Activated CD4-positive, alpha-beta memory T cell treated with anti-CD3 and anti-CD28 coated beads for 36 hours (primary cell): ENCODE measurements at places on chromosomes 12 and 14.

- DNase-seq: no peak
Observed at GRCh38 chr12:110137786-110138185, 13.6 kb downstream of the IFT81 start.

DNA sequence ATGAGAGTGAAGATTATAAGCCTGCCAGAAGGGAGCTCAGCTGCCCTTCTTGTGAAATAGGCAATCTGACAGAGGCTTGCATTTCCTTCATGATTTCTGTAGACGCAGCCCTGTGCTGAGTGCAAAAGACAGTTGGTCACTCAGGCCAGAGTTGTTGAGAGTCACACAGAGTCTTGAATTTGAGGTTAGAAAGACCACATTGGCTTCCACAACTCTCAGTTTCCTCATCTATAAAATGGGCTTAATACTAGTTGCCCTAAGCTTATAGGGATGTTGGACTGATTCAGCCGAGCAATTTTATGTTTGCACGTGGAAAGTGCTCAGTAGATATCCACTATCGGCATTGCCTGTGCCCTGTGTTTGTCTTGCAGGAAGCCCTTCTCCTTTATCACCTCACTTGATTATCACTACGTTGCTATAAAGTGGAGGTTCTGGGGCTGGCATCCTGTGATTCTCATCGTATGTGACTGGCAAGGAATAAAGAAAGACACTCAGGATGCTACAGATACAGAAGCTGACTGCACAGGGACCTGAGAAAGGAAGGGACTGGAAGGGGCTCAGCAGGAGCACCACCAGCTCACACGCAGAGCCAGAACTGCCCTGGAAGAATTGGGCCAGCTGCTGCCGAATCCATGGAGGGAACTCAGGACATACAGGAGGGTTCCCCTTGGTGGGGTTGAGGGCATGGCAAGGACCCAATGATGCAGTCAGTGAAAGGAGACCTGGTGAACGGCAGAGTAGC is 19.8 kb upstream of the SERPINA4 start:
- no peak for DNase-seq

GRCh38 chr12:86496595-86496994 is 240.4 kb upstream of the MGAT4C start:
- no peak for DNase-seq

- no peak for DNase-seq
Observed at GRCh38 chr14:105250008-105250366, 1.7 kb downstream of the BTBD6 start.

DNA sequence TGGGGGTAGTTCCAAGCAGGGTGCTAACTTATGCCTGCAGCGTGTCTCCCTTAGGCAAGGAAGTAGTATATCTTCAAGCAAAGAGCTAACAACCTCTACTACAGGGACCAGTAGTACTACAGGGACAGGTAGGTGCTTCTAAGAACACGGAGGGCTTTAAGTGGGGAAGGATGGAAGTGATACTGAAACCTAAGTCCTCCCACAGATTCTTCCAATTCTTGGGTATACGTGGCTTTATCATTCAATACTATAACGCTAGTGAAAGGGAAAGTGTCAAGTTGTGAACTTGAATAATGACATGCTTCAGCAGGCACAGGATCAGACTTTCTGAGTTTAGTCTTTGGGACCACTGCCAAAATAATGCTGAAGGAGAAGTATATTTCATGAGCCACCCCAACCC is 241.7 kb downstream of the CEP128 start:
- DNase-seq: no peak

DNA sequence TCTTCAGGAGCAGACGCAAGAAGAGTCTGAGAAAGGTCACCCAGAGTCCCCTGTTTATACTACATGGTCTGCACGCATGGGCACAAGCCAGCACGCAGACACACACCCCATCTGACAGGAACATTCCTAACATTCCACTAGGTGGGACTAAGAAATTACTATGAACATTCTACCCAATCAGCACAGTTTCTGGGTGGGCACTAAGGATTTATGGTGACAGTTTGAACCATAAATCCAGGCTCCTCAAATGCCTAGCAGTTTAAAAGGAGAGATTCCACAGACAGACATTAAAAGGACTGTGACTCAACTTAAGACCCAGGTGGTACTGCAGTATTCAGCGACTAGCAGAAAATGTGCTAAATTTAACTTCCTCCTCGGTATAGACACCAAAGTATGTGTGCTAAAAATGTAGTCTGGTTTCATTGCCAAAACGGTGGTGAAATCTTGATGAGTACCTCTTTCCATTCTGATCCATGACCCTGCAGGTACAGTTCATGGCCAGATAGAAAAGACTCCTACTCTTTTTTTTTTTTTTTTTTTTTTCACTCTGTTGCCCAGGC is 16.2 kb downstream of the ABHD4 start:
- DNase-seq: no peak

GRCh38 chr14:48584031-48584430 is 908.6 kb upstream of the MDGA2 start:
- no peak for DNase-seq

DNA sequence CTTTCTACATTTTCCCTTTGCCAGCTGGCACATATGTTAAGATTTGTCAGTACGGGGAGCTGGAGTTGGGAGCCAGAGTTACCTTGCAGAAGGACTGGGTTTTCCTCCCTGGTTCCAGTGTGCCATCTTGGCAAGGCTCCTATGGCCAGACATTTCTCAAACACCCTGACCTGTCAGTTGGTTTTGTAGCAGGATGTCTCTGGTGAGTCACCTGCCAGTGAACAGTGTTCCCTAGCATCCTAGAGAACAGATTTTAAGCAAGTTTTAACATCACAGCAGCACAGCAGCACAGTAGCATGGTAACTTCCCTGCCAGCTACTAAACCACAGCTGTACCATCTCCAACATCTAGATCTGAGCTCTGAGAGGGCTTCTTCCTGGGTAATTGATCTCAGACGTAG is 26.2 kb upstream of the KTN1 start:
- DNase-seq: no peak

DNA sequence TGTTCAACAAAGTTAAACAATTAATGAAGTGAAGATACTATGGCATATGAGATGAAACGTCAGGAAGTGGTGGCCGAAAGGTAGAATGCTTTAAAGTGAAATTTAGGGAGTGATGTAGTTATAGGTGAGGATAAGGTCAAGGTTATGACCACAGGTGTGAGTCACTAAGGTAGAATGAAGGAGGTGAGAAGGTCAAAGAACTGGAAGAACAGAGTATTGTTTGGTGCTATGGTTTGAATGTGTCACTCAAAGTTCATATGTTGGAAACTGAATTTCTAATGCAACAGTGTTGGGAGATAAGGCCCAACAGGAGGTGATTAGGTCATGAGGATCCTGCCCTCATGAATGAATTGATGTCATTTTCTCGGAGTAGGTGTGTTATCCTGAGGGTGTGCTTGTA is 293.6 kb downstream of the NELL2 start:
- DNase-seq: no peak

- DNase-seq: no peak
Observed at GRCh38 chr14:100117026-100117425, 42.4 kb downstream of the DEGS2 start.

GRCh38 chr12:71768900-71769299 is 14.2 kb downstream of the RAB21 start:
- DNase-seq: no peak

GRCh38 chr14:85479771-85480170 is 50.2 kb upstream of the FLRT2 start:
- DNase-seq: no peak

GRCh38 chr14:51147183-51147582 is 52.3 kb upstream of the TRIM9 start:
- DNase-seq: no peak
